Kidney capillary endothelial cell (primary cell): ENCODE measurements at places on chromosomes 4 and X.

GRCh38 chr4:56139241-56139827 lies 190.6 kb downstream of the CEP135 start:
- DNase-seq: no peak

DNA sequence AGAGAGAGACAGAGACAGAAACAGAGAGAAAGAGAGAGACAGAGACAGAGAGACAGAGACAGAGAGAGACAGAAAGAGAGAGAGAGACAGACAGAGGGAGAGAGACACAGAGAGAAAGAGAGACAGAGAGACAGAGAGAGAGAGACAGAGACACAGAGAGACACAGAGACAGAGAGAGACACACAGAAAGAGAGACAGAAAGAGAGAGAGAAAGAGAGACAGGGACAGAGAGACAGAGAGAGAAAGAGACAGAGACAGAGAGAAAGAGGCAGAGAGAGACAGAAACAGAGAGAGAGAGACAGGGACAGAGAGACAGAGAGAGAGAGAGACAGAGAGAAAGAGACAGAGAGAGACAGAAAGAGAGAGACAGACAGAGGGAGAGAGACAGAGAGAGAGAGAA lies 52.9 kb downstream of the CRLF2 start:
- DNase-seq: no peak

- DNase-seq: no peak
These were observed 157.2 kb downstream of the CFAP299 start for GRCh38 chr4:80492761-80493160.

DNA sequence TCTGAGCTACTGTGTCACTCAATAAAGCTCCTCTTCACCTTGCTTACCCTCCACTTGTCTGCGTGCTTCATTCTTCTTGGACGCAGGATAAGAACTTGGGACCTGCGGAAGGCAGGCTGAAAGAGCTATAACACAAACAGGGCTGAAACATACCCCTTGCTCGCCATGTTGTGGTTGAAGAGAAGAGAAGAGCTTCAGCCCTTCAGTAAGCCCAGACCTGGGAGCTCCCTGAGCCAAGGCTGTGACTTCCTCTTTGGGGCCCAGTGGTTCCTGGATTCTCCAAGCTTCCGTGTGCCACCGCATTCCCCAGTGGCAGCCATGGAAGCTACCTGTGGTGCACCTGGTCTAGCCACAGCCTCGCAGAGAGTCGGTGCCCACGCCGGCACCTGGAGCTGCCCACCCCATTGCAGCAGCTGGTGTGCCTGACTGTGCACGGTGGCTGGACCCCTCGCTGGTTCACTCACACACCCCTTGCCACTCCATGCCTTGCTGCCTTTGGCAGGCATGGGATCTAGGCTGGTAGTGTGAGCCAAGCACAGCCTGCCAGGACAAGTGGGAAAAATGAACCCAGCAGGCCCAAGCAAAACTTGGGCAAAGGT lies 160.6 kb downstream of the EVC2 start:
- no peak for DNase-seq

DNA sequence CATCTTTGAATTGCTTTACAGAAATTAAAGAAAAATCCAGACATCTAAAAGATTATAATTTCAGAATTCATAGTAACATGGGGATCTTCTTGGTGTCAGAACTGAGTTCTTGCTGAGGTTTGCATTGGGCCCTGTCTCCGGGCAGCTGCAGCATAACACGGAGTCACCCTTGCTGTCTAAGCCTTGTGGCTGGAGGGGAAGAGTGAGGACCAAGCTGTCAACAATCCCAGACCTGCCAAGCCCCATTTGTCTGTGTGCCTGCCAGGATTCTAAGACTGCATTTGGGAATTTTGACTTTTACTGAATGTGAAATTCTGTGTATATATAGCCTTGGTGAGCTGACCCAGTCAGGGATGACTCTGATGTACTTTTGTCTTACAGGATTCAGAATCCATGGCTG lies 25.2 kb upstream of the NAP1L5 start:
- DNase-seq: no peak

DNA sequence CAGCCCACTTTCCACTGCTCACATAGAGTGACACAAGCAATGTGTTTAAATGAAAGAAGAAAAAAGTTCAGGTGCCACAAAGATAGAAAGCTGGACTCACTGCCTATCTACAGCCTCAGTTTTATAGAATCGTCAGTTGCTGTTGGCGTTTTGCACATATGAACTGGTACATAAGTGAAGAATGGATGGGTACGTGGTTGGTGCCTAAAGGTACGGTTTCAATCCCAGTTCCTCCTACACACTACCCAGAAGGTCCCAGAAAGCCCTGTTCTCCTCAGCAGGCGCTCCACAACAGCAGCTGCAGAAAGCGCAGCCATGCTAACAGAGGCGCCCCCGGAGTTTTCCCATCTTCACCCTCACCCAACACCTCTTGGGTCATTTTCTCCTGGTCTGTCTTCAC lies 23.6 kb downstream of the CHST7 start:
- no peak for DNase-seq

DNA sequence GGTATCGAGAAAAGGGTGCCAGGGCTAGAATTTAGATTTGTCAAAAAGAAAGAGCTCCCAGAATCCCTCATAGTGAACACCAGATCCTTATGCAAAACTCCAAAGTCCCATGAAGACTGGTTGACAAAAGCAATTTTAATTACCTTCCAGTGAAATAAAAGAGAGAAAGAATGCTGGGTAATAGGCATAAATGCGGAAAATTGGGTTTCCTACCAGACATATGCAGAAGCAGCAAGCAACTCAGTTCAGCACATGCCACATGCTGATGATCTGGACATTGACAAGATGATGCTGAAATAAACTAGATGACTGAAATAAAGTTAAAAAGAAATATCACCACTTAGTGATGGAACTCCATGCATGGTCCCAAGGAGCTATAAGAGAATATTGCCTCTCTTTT lies 83.9 kb downstream of the KCNIP4 start:
- no peak for DNase-seq

GRCh38 chr4:151727365-151727764 lies 33.4 kb downstream of the GATB start:
- no peak for DNase-seq

- no peak for DNase-seq
These were observed 16.2 kb upstream of the FHL1 start for GRCh38 chrX:136130931-136131833.

DNA sequence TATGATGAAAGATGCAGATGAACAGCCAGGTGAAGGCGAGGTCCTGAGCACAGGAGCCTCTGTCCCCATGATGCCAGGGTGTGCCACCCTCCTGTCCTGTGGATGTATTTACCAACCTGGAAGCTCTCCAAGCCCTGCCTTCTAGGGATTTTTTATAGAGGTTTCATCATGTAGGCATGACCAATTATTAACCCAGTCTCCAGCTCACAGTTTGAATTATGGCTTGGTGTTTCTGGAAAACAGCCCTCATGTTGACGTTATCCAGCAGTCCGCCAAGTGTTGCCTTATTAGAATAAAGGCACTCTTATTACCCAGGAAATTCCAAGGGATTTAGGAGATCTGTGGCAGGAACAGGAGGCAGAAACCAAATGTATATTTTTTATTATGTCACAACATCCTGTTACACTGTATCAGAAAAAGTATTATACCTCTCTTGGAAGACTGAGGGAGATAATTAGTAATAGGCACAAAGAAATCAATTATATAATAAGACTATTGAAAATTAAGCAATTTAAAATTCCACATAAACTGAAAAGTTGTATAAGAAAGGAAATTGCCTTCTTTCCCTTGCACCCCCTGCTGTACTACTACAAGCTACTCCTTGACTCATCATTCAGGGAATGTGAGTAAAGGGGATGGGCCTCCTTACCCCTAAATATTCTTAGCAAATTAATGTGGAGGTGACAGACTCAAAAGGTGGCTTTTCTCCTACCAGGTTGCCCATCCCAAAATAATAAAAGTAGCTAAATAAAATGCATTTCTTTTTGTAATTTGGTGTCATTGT lies 129.6 kb downstream of the ZNF330 start:
- DNase-seq: no peak

GRCh38 chr4:40204507-40205258 lies 7.9 kb downstream of the RHOH start:
- no peak for DNase-seq

GRCh38 chr4:87912164-87913004 lies 63.1 kb upstream of the SPP1 start:
- DNase-seq: no peak

DNA sequence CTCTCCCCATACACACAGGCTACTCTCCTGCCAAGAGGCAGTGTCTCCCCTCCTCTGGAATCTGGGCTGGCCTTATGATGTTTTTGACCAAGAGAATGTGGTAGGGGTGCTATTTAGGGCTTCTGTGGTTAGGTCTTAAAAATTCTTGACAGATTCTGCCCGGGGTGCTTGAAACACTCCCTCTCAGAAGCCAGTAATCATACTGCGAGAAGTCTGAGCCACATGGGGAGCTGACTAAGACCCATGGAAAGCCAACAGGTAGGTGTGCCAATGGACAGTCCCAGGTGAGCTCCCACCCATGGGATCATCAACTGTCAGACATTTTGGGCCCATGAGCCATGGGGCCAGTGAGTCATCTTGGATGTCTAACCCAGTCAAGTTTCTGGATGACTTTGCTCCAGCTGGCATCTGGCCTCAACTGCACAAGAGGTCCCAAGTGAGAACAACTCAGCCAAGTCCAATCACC lies 315.7 kb downstream of the FBXW7 start:
- DNase-seq: no peak

DNA sequence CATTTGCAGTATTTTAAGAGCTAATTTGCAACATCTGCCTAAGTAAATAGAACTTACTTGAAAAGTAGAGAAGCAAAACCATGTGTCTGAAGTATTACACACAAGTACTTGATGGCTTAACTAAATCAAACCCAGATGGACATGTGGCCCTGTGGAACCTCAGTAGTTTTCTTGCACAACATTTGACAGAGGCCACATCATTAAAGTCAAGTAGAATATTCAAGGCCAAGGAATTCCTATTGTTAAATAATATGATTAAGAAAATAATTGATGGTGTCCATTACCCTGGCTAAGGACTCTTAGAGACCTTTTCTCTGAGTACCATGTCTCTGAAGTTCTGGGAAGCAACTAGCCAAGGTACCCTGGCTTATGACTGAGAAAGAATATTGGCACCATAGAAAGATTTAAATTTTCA lies 135.4 kb upstream of the OTUD4 start:
- no peak for DNase-seq

GRCh38 chrX:36867143-36867542 lies 141.0 kb upstream of the FAM47C start:
- DNase-seq: peak; percentile 40

GRCh38 chr4:79053754-79054153 lies 114.5 kb upstream of the PAQR3 start:
- DNase-seq: no peak

GRCh38 chrX:96987228-96987627 lies 103.5 kb downstream of the RPA4 start:
- DNase-seq: no peak

- no peak for DNase-seq
These were observed 569.4 kb downstream of the TRAM1L1 start for GRCh38 chr4:116515959-116516358.

DNA sequence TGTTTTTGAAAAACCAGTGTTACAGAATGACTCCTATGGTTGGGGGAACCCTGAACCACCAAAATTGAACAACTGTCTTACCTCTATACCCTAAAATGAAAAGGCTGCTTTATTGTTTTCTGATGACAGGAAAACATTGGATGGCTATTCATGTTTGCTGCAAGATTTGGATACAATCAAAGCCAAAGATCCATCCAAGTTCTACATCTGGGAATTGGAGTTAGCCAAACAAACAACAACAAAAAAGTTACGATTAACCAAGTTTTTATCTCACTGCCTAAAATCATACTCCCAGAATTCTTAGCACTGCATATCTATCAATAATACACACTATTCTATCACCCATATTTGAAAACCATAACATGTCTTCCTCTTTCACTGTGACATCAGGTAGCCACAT lies 349.7 kb upstream of the SLC7A11 start:
- no peak for DNase-seq

GRCh38 chr4:165711436-165711835 lies 161.6 kb upstream of the TLL1 start:
- DNase-seq: no peak

DNA sequence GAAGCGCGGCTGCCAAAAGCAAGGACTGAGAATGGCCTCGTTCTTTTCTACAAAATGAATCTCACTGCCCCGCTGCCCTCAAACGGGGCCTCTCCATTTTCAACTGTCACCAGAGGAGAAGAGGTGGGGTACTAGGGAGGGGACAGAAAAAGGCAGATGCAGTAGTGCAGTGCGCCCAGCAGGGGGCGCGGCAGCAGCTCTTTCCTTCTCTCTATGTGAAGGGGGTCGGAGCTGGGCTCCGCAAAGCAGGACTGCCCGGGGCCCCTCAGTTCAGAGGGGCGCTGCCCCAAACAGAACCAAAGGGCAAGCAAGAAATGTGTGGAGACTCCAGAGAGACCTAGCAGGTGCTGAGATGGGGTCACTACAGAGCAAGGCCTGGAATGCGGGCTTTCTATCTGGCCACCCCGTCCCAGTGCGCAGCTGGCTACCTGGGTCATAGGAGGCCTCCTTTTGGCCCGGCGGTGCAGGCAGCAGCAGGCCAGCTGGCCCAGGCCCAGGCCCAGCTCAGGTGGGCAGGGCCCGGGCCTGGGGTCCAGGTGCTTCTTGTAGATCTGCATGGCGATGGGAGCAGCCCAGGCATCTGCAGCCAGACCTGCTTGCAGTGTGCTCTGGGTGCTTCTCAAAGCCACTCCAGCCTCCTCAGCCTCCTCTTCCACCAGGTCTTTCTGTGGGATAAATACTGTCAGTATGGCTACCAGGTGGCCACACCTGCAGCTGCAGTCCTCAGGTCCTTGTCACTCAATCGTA lies 5.9 kb downstream of the IRAK1 start:
- DNase-seq: peak; percentile 25

GRCh38 chr4:142366769-142367181 lies 479.3 kb downstream of the INPP4B start:
- DNase-seq: no peak

DNA sequence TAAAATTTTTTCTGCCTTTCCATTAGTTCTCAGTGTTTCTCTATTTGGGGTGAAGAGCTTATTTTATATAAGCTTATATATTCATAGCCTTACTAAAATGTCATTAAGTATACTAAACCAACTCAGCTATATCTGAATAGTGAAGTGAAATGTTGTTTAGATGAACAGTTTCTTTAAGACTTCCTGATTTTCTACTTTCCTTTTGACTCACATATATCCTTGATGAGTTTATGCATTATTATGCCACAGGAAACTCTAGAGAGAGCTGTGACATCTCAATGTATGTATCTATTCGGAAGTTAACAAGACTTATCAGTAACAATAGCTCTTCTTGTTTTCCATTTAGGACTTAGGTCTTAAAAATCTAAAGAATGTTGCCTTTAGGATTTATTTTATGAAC lies 1491.8 kb upstream of the IGFBP7 start:
- DNase-seq: no peak

- no peak for DNase-seq
These were observed 104.1 kb downstream of the ZNF518B start for GRCh38 chr4:10353110-10353509.

DNA sequence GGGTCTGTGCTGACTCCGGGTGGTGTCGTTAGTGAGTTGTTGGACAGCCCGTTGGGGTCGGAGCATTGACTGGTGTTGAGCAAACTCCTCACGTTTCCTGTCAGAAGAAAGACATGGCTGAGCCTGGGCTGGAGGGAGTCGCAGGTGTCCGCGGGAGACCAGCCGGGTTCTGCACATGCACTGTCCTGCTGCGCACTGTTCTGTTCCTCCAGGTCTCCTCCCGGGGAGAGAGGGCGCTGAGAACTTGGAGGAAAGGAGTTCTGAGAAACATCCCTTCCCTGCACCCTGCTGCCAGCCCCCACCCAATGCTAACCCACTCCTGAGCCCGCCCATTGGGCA lies 1.1 kb downstream of the ZNF141 start:
- DNase-seq: no peak

GRCh38 chr4:177638871-177639270 lies 196.6 kb upstream of the AGA start:
- DNase-seq: peak; percentile 37
